ENCODE measurements at places on chromosomes 12 and 14.

DNA sequence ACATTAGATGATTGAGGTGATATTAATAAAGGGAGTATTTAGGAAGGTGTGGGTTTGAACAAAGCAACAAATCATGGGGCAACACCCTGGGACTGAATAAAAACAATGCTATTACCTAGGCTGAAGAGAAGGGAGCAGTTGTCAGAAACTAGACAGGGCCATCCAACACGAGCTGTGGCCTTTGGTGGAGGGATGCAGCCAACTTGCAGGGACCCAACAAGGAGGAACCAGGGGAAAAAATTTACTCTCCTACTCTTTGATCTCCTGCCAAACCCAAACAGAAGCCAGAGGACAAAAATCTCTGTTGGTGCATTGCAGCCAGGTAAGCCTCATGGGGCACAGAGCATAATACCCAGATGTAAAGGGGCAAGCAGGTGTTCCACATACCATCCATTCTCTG lies 12.0 kb downstream of the SLC39A2 start:
- DNase-seq: no peak

GRCh38 chr12:39613525-39613924 lies 6.1 kb downstream of the ABCD2 start:
- DNase-seq: no peak

- no peak for DNase-seq
Measured at GRCh38 chr12:8038659-8039114, 6.2 kb downstream of the FOXJ2 start.

GRCh38 chr14:100168506-100168905 lies 9.1 kb upstream of the DEGS2 start:
- no peak for DNase-seq

- no peak for DNase-seq
Measured at GRCh38 chr12:91912178-91912577, 233.5 kb downstream of the BTG1 start.

DNA sequence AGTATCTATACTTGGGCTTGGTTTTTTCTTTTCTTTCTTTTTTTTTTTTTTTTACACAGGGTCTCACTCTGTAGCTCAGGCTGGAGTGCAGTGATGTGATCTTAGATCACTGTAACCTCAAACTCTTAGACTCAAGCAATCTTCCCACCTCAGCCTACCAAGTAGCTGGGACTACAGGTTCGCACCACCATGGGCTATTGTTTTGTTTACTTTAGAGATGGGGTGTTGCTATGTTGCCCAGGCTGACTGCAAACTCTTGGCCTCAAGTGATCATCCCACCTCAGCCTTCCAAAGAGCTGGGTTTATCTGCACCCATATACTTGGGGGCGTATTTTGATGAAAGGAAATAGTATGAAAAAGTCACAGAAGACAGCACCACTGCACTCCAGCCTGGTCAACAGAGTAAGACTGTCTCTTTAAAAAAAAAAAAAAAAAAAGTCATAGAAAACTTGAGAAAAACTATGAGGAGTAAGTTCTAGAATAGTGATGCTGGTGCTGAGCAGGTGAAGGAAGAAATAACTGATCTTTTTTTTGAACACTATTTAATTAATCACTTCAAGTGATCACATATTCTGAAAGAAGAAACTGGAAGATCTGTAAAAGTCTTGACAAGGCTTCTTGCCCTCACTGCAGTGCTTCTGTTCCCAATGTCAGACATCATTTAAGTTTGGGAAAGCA lies 53.8 kb upstream of the NPFF start:
- DNase-seq: no peak

DNA sequence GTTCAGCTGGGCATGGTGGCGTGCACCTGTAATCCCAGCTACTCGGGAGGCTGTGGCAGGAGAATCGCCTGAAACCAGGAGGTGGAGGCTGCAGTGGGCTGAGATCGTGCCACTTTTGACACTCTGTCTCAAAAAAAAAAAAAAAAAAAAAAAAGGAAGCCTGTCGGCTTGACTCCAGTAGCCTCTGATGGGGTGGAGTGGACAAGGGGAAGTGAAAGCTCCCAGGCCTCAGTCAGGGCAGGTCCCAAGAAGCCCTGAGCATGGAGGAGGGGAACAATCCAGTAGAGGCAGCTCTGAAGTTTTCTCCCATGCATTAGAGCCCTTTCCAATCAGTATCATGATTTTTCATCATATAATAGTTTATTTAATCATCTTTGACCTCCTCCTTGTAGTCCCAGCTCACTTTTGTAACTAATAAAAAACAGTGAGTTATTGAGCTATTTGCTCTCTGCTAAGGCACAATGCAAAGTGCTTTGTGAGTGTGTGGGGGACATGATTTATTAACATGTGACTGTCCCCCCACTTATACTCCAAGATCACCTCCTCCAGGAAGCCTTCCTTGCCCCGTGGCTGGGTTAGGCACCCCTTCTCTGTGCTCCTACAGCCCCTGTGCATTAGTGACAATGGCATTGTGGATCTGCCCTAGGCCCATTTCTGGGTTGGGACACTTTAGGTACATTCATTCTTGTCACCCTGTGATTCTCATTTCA lies 4.7 kb upstream of the SSH1 start:
- no peak for DNase-seq

DNA sequence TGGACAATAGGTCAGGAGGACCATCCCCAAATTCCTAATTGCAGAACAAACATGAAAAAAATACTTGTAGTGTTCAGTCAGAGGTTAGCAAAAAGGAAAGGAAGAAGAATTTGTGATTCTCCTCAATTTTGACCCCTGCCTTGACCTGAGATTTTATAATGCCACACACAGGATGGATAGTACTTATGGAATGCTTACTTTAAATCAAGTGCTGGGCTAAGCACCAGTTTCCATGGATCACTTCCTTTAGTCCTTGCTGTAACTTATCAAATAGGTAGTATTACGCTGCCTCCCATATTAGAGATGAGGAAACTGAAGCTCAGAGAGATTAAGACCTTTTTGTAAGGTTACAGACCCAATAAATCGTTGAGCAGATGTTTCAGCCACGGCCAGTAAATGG lies 81.2 kb upstream of the OVCH1 start:
- no peak for DNase-seq

DNA sequence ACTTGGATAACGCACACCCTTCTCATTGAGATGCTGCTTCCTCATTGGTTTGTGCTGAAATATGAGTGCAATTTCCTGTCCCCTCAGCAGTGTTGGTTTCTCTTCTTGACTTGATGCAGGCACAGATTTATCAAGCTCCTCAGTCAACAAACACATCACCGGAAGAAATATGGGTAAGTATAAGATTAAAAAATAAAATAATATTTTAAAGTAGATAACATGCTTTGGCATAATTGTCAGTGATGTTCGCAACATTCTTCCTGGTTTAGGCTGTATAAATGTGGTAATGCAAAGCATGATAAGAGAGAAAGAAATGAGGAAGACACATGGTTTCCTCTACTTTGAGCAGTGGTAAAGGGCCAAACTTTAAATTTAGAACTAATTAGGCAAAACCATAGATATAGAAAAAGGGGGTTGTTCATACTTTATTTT lies at the start of gene GPR65:
TSS of gene GPR65 (plus strand) at position 86 of the 432 bp plus-strand sequence. CDS start 5,713 bp downstream, outside the sequence.
- DNase-seq: no peak

GRCh38 chr12:89154743-89155499 lies 197.4 kb downstream of the DUSP6 start:
- no peak for DNase-seq

GRCh38 chr12:12724421-12725085 lies 7.4 kb downstream of the CDKN1B start:
- no peak for DNase-seq

DNA sequence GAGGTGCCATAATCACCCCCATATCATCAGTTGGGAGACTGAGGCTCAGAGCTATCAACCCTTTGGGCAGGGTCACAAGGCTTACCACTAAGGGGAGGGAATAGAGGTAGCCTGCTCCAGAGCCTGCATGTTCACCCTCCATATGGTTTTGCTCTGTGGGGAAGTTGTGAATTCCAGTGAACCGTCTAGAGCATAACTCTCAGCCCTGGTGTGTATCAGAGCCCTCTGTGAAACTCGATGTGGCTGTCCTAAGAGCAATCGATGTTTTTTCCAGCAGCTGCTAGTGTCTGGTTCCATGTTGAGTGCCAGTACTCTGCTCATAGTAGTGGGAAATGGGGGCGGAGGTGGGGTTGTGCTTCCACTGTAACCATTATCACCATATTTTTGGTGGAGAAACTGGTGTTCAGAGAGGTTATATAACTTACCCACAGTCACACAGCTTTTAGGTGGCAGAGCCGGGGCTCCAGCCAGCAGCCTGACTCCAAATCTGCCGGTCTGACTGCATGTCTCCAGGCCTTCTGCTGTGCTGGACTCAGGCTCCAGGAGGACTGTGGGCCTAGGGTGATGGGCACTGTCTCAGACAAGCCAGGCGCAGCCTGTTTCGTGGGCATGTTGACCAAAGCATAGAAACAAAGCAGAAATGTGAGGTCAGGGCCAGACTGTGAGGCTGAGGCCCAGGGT lies 104.2 kb downstream of the ADCK1 start:
- no peak for DNase-seq

- DNase-seq: no peak
Measured at GRCh38 chr14:51676549-51676948, 24.8 kb downstream of the FRMD6 start.

GRCh38 chr12:68374307-68374982 lies 42.3 kb upstream of the MDM1 start:
- DNase-seq: peak; percentile 48

DNA sequence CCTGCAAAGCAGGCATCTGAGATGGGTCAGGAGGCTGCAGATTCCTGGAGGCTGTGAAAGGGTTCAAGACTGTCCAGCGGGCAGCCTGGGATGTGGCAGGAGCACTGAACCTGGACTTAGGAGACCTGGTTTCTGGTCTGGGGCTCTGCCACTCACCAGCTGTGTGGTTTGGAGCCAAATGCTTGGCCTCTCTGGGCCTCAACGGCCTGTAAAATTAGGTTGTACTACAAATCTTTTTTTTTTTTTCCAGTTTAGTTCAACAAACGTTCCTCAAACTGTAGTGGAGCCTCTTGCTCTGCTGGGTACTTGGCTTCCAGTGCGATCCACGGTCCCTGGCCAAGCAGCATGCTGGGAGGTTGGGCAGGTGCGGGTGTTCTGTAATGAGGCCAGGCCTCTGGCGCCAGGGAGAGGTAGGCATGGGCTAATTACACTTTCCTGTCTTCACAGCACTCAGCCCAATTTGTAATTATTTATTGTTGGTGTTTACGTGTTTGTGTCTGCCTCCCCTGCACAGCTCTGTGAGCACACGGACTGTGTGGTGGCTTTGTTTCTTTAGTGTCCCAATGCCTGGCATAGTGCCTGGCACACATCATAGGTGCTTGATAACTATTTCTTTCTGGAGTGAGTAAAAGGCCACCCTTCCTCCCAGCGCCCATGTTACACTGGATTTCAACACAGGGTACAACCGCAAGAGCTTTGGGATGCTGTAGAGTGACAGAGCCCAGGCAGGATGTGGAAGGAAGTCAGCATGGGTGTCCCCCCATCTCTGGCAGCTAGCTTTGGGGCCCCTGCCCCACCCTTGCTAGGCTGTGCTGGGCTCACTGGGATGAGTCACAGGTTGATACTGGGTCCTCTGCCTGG lies 5.8 kb upstream of the KRT80 start:
- no peak for DNase-seq

DNA sequence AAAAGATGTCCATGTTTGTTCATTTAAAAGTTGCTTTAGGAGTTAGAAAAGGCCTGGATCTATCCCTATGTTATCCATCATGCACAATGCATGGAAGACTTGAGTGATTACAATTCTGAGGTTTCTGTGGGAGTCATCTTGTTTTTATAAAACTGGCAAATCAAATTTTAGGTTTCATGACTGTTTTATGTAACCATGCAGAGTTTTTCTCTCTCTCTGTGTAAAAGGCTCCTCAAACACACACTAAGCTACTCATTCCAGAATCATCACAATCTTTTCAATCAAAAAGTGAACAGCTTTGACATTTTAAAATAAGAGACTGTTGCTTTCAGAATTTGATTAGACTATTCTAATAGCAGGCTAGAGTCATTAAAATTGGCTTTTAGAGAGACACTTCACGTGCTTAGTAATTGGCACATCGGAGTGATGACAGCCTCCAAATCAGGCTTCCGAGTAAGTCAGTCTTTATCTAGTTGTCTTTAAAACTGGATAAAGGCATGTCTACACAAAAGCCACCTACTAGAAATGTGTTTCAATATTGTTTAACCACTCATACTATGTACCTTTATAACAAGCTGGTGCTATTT lies 31.9 kb downstream of the PRICKLE1 start:
- no peak for DNase-seq

GRCh38 chr12:10400829-10401228 lies 8.7 kb downstream of the KLRC4 start:
- DNase-seq: no peak

Data from activated T-helper 1 cell treated with anti-CD3 and anti-CD28 coated beads, Interleukin-2, amount 50 U/mL, for 16 hours (primary cell).